Sigmoid colon (tissue), 7 donors: ENCODE measurements at places on chromosomes 2 and 18. TPM values are rescaled to one million over a fixed set of nuclear protein-coding genes. Genes with fewer than 3 reads are reported as not detected.

The ABCB11 gene
- not detected for total RNA-seq

The LYPD6B gene
- not detected for total RNA-seq

GRCh38 chr2:214450118-214450894 is 39.5 kb downstream of the VWC2L start:
- no peak for DNase-seq

The PPIL3 gene
- 27.7 TPM for total RNA-seq

The ACMSD gene
- total RNA-seq = not detected
